ENCODE measurements at places on chromosomes 6 and 20.

GRCh38 chr6:3724451-3725144, 26.9 kb downstream of the PXDC1 start:
- no peak for DNase-seq

DNA sequence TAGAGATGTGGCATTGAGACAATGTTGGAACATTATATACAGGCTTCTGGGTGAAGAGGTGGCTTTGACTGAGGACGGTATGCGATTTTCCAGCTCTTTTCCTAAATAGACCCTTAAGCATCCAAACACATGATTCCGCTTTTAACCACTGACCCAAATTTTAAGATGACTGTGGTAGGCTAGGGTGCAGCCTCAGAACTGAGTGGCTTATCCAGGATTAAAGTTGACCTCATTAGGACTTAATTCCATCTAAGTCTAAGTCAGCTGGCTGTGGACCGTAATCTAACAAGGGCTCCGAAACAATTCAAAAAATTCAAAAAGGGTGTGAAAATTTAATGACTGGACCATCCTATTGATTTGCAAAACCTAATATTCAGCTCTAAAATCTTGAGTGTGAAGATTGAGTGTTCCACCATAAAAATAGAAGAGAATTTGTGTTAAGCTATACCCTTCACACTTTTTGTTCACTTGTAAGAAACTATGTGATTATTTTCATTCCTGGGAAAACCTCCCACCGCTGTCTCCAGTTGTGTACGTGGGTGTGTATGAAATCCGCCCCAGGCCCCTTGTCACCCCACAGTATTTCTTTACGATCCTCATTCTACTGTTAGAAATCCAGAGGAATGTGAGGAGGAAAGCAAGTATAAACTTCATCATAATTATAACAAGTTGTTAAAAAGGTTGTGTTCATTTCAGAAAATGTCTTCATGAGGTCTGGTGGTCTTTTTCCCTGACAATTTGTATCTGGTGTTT, 2.7 kb downstream of the PCMTD2 start:
- DNase-seq = no peak

- no peak for DNase-seq
Measured at GRCh38 chr20:44849703-44850102, 35.8 kb upstream of the YWHAB start.

DNA sequence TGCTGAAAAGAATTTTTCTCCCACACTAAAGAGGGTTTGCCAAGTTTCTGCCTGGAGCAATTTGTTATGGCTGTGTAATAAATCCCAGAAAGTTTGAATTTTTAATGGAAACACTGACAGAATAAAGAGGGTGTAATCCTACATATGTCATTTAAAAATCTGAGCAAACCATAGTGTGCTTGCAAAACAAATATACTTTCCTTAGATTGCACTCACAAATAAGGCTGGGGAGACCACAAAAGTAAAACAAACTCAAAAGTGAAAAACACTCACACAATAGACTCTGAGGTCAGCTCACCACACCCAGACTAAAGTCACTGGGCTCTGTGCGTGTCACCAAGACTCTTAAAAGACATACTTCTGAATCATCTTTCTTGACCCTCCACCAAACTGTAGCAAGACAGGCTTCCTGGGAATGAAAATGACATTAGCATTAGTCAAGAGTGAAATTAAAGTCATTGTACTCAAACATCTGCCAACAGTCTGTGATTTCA, 4.8 kb upstream of the ATXN1 start:
- DNase-seq = no peak

- no peak for DNase-seq
Measured at GRCh38 chr20:58330687-58331086, 21.2 kb downstream of the RAB22A start.

GRCh38 chr6:20400456-20401204, 1.0 kb upstream of the E2F3 start:
- DNase-seq = peak; percentile 29

DNA sequence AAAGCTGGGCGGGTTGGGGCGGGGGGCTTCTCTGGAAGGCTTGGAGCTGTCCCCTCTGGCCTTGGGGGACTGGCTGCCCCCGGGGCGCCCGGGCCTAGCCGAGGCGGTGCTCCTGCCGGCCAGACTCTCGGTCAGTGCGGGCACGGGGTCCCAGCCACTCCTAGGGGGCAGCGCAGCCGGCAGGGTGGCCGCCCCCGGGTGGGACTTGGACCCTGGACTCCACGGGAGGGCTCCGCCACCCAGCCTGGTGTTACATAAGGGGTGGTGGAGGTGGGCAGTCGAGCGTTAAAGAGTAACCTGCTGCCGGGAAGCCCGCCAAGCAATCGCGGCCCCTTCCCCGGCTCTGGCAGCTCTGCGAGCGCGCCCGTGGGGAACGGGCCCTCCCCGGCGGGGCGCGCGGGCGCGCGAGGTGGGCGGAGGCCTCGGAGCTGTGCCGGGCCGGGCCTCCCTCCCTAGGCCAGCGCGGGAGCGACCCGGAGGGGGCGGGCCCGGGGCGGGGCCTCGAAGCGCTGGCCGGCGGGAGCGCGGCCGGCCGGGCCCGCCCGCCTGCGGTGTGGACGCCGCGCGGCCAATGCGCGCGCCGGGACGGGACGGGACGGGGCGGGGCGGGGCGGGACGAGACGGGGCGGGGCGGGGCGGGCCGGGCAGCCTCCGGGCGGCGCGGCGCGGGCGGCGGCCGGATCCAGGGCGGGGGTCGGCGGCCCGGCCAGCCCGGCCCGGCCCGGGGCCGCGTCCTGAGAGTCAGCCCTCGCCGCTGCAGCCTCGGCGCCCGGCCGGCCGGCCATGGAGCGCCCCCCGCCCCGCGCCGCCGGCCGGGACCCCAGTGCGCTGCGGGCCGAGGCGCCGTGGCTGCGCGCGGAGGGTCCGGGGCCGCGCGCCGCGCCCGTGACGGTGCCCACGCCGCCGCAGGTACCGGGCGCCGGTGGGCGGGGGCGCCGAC, at the start of gene SLC2A4RG:
SLC2A4RG (plus strand) TSS at position 647 of the 940 bp plus-strand sequence; CDS start at position 784, 137 bp downstream.
- peak; percentile 60 for DNase-seq

DNA sequence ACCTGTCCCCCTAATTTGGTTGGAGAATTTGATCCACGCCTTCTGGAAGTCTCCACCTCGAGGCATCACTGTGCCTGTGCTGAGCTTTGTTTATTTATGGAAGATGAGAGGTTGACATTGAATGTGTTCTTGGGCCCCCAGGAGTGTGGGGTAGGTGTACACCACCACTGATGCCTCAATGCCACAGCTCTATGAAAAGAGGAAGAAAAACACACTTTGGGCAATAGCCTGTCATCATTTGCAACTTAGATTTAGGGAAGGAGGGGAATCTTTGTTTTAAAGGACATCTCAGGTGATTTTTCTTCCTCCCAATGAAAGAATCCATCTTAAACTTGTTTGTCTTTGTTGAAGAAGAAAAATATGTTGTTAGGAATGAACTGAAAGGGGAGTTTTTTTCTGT, 42.6 kb downstream of the TBC1D7 start:
- no peak for DNase-seq

DNA sequence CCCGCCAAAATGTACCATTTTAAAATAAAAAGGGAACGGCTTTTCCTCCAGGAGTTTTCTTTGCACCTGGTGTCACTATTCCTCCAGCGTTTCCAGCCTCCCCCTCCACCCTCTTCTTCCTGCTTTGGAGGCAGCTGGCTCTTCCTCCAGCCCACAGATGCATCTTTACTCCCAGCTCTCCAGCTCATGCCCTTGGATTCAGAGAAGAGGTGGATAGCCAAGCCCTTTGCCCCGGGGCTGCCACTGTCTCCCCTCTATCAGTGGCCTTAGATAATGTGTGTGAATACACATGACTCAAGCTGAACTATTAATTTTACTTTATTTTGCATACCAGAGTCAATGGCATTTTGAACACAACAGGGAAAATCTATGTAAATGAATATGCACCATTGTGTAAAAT, 15.3 kb upstream of the CDH4 start:
- DNase-seq = no peak

GRCh38 chr6:67541586-67541985, 1093.5 kb upstream of the ADGRB3 start:
- no peak for DNase-seq

DNA sequence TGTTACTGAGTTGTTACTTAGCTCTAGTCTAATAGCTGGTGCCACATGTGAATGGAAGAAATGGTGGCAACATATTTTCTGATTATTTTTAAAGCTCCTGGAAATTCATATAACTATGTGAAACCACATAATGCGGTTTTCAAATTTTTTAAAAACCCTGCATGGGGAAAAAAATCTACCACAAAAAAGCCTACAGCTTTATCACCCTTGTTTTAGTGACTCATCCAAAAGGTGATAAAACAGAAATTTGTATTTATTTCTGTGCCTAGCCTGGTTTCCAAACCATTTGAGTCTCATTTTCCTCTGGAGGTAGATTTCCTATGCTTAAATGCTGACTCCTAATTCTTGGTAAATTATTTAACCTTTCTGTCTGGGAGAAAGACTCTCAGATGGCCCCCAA, 5.4 kb upstream of the FBXO30 start:
- DNase-seq = no peak

DNA sequence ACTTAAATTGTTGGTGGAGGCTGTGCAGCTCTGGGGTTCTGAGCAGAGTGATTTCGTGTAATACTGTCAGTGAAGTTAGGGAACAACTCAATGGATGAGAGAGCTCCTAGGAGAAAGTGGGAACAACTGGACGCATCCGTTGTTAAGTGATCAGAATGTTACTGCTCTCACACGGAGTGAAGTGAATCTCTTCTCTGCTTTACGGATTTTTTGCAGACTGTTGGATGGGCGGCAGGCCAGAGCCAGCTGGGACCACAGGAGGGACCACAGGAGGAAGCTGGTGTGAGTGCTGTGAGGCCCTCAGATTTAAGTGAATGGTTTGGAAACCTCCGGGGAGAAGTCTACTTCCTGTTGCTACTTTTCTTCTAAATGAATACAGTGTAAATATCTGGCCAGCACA, 23.7 kb upstream of the PPP1R14C start:
- DNase-seq = no peak

GRCh38 chr20:60001108-60001507, 42.9 kb downstream of the CDH26 start:
- DNase-seq = no peak

DNA sequence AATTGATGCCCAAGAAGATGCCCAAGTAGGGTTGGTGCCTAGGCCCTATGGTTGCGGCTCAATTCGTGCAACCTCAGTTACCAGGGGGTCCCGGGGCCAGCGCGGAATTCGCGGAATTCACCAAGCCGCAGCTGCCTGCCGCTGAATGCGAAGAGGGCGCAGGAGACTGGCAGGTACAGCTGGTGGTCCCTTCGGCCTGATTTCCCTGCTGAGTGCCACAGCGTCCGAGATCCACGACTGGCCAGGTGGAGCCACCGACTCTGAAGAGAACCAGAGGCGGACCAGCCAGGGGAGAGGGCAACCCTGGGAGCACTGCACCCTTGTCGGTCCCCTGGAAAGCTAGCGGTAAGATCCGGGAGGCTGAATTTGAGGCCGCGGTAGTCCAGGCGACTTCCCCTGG, 6.8 kb upstream of the TFAP2D start:
- DNase-seq = no peak

GRCh38 chr6:163539101-163539762, 124.7 kb downstream of the QKI start:
- DNase-seq = no peak
